ENCODE measurements at places on chromosomes 4 and X. TPM values are rescaled to one million over a fixed set of nuclear protein-coding genes. Genes with fewer than 3 reads are reported as not detected.

- no peaks in the 10 kb centered on the region for H3K36me3 ChIP-seq
- H3K4me3 ChIP-seq: no peak overlapping the region
- DNase-seq: no peak
- H3K27ac ChIP-seq: no peak overlapping the region
- H3K4me1 ChIP-seq: no peaks in the 10 kb centered on the region
These were observed 202.2 kb downstream of the RAPGEF2 start for GRCh38 chr4:159305129-159305528.

GRCh38 chr4:87037671-87038334 is 103.0 kb downstream of the AFF1 start:
- DNase-seq: no peak
- H3K27me3 ChIP-seq: no peaks in the 10 kb centered on the region
- H3K4me1 ChIP-seq: peaks cover 51% of the 10 kb centered on the region
- no peak overlapping the region for H3K27ac ChIP-seq
- H3K36me3 ChIP-seq: no peaks in the 10 kb centered on the region

GRCh38 chr4:30718021-30718542 is 2.1 kb upstream of the PCDH7 start:
- H3K4me3 ChIP-seq: no peak overlapping the region
- peaks cover 59% of the 10 kb centered on the region for H3K27me3 ChIP-seq
- H3K4me1 ChIP-seq: peaks cover 13% of the 10 kb centered on the region
- no peak overlapping the region for H3K27ac ChIP-seq
- DNase-seq: no peak

GRCh38 chrX:127873637-127874036 is 178.6 kb downstream of the ACTRT1 start:
- H3K4me1 ChIP-seq: no peaks in the 10 kb centered on the region
- DNase-seq: no peak
- H3K4me3 ChIP-seq: no peak overlapping the region
- H3K27me3 ChIP-seq: no peaks in the 10 kb centered on the region
- H3K36me3 ChIP-seq: no peaks in the 10 kb centered on the region

DNA sequence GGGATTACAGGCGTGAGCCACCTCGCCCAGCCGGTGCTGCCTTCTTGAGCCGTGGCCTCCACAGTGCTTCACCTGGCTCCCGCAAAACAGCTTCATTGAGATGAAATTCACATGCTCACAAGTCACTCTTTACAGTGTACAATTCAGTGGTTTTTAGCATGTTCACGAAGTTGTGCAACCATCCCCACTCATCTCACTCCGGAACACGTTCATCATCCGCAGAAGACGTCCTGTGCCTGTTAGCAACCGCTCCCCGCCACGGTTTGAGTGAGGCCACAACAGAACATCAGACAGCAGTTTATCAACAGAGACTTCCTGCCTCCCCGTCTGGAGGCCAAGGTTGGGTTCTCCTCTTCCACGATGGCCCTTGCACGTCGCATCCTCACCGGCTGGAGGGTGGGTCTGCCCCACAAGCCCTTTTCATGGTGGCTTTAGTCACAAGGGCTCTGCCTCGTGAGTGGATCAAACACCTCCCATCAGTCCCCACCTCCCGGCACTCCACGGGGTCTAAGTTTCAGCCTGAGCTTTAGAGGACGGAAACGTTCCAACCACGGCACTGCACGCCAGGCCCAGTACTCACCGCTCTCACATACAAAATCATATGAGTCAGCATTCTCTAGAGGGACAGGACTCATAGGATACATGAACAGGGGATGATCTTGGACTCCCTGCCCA is 29.6 kb upstream of the SPON2 start:
- H3K4me3 ChIP-seq: no peak overlapping the region
- peaks cover 54% of the 10 kb centered on the region for H3K4me1 ChIP-seq
- DNase-seq: peak; percentile 63
- no peaks in the 10 kb centered on the region for H3K36me3 ChIP-seq
- no peaks in the 10 kb centered on the region for H3K27me3 ChIP-seq

- no peak for DNase-seq
- no peaks in the 10 kb centered on the region for H3K36me3 ChIP-seq
These were observed 8.7 kb upstream of the FAM47A start for GRCh38 chrX:34140816-34141215.

- H3K4me3 ChIP-seq: no peak overlapping the region
- no peak for DNase-seq
- H3K36me3 ChIP-seq: no peaks in the 10 kb centered on the region
- no peak overlapping the region for H3K27ac ChIP-seq
These were observed 239.9 kb downstream of the NKX6-1 start for GRCh38 chr4:84258905-84259830.

- H3K27ac ChIP-seq: peak overlapping the region; percentile 65
- H3K36me3 ChIP-seq: no peaks in the 10 kb centered on the region
- peaks cover 14% of the 10 kb centered on the region for H3K4me1 ChIP-seq
- peak; percentile 11 for DNase-seq
These were observed 179.7 kb upstream of the TET2 start for GRCh38 chr4:104967034-104967401.

DNA sequence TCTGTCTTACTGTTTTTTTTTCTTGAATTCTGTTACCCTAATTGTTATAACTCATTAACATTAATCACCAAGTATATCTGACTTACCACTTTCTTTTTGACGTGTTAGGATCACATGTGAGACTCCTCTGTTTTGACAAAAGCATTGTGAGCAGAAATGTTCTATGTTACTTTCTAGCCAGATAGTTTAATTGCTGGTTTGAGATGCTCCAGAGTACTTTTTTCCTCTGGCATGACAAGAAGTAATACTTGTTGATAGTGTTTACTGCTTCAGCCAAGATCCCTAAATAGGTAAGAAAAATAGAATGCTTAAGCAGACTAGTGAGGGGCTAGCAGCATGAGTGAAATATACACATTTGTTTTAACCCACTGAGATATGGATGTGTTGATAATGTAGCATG is 303.9 kb upstream of the PABPC4L start:
- no peak overlapping the region for H3K27ac ChIP-seq
- no peaks in the 10 kb centered on the region for H3K4me1 ChIP-seq
- H3K36me3 ChIP-seq: no peaks in the 10 kb centered on the region
- H3K4me3 ChIP-seq: no peak overlapping the region

DNA sequence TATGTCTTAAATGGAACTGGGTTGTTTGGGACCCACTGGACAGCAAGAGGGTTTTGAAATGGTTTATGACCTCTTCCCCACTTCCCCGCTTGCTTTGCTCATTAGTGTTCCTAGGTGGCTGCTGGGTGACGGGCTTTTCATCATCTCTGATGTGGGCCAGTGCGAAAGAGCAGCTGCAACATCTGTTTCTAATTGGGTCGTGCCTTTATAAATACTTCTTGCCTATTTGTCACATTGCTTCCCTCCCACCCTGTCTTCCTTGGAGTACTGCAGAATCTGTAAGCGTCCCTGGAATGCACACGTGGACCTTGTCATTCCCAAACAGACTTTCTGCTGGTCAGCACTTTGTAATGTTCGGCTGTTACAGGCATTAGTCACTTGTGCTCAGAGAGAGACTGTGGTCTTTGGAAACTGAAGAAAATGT is 35.2 kb downstream of the SEPTIN11 start:
- H3K4me1 ChIP-seq: no peaks in the 10 kb centered on the region
- H3K27me3 ChIP-seq: no peaks in the 10 kb centered on the region
- no peak overlapping the region for H3K4me3 ChIP-seq

- H3K4me3 ChIP-seq: no peak overlapping the region
- H3K4me1 ChIP-seq: peaks cover 9% of the 10 kb centered on the region
- H3K36me3 ChIP-seq: no peaks in the 10 kb centered on the region
- DNase-seq: no peak
- no peak overlapping the region for H3K27ac ChIP-seq
These were observed 14.3 kb upstream of the TSPAN5 start for GRCh38 chr4:98672583-98673287.

DNA sequence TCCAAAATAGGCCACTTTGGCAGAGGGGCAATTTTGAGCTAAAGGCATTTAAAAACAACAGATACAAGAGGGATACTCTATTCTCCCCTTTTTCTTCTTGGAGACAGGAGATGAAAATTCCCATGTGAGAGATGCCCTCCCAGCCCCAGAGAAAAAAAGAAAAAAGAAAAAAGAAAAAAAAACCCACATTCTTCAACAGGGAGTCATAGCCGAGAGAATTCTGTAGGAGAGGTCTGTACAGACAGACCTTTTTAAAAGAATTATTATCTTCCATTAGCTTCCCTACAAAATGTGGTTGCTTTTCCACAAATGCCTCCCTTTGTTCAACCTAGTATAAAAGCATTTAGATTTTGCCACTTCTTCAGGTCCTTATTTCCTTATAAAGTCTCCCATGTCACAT is 89.9 kb downstream of the SPCS3 start:
- no peak overlapping the region for H3K27ac ChIP-seq
- no peak for DNase-seq
- H3K4me3 ChIP-seq: no peak overlapping the region
- no peaks in the 10 kb centered on the region for H3K4me1 ChIP-seq
- H3K36me3 ChIP-seq: no peaks in the 10 kb centered on the region

GRCh38 chrX:80578517-80579105 is 158.4 kb downstream of the TENT5D start:
- DNase-seq: peak; percentile 2
- H3K27ac ChIP-seq: no peak overlapping the region
- H3K27me3 ChIP-seq: no peaks in the 10 kb centered on the region

The VSIG4 gene
- total RNA-seq: not detected

- no peak overlapping the region for H3K27ac ChIP-seq
- no peak overlapping the region for H3K4me3 ChIP-seq
- no peaks in the 10 kb centered on the region for H3K27me3 ChIP-seq
- no peaks in the 10 kb centered on the region for H3K36me3 ChIP-seq
These were observed 18.3 kb upstream of the ADAMTS3 start for GRCh38 chr4:72587334-72587733.

DNA sequence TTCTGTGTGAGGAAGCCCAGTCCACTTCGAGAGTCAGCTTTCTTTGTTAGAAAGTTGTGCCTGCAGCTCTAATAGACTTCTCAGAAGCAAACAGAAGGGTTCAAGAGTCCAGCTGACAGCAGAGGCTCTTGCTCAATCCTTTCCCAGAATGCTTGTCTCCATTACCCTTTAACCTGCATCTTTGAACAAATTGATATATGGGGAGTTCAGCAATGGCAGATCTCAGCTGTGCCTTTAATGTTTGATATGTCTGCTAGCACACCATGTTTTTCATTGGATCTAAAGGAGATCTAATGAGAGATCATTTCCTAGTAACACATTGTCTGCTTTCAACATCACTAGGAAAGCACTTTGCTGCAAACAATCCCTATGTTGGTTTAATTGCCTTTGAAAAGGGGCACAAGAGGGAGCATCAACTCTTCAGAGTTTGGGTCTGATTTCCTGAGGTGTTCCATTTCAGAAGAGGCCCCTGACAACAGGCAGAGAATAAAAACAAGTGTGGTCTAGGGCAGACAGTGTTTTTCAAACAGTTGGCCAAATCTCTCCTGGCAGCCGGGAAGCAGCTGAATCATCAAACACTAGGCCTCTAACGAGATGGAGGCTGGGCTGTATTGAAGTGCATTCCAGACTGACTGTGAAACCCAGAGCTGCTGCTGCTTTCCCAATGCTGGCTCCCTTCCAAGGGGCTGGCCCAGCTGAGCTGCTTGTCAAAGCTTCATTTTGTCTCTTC is 55.5 kb downstream of the LUZP4 start:
- H3K4me3 ChIP-seq: no peak overlapping the region
- no peaks in the 10 kb centered on the region for H3K4me1 ChIP-seq
- no peak for DNase-seq
- no peaks in the 10 kb centered on the region for H3K27me3 ChIP-seq
- H3K36me3 ChIP-seq: no peaks in the 10 kb centered on the region
- H3K27ac ChIP-seq: no peak overlapping the region

DNA sequence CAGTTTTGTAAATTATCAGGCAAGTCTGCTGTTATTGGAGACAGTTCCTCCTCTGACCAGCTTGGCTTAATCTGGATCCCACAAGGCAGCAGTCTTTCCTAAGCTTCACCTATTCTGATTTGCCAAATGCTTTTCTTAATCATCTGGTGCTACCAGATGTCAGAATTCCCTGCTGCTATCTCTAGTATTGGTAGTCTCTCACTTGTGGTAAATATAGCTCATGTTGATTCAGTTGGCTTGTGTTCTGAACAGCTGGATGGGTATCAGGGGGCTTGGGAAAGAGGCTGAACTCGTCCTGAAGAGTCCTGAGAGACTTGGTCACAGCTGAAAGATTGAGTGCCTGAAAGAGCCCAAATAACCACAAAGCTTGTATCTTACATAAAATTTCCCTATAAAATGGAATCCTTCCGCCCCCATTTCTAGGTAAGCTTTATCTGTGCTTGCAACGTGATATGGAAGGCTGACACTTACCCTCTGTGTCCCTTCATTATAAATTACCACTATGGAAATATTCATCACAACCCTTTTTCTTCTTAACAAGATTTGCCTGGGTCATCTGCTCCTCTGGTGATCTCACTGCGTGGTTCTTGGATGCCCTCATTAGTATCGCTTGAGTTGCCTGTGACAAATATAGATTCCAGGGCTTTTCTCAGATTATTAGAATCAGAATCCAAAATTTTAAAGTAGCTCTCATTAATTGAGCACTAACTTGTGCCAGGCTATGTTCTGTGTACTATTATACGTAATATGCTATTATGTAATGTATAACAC is 104.1 kb upstream of the GPRIN3 start:
- H3K4me1 ChIP-seq: no peaks in the 10 kb centered on the region
- no peak overlapping the region for H3K4me3 ChIP-seq
- H3K27me3 ChIP-seq: no peaks in the 10 kb centered on the region
- no peak overlapping the region for H3K27ac ChIP-seq
- H3K36me3 ChIP-seq: no peaks in the 10 kb centered on the region
- no peak for DNase-seq

- H3K27ac ChIP-seq: no peak overlapping the region
- H3K4me1 ChIP-seq: no peaks in the 10 kb centered on the region
- peaks cover 6% of the 10 kb centered on the region for H3K36me3 ChIP-seq
These were observed 34.8 kb downstream of the UBE2K start for GRCh38 chr4:39732728-39733127.

The TLR1 gene
- 50.8 TPM for total RNA-seq

- H3K36me3 ChIP-seq: no peaks in the 10 kb centered on the region
- DNase-seq: no peak
- H3K4me3 ChIP-seq: no peak overlapping the region
- no peak overlapping the region for H3K27ac ChIP-seq
- no peaks in the 10 kb centered on the region for H3K27me3 ChIP-seq
These were observed 67.0 kb upstream of the CXCL13 start for GRCh38 chr4:77538574-77539157.

DNA sequence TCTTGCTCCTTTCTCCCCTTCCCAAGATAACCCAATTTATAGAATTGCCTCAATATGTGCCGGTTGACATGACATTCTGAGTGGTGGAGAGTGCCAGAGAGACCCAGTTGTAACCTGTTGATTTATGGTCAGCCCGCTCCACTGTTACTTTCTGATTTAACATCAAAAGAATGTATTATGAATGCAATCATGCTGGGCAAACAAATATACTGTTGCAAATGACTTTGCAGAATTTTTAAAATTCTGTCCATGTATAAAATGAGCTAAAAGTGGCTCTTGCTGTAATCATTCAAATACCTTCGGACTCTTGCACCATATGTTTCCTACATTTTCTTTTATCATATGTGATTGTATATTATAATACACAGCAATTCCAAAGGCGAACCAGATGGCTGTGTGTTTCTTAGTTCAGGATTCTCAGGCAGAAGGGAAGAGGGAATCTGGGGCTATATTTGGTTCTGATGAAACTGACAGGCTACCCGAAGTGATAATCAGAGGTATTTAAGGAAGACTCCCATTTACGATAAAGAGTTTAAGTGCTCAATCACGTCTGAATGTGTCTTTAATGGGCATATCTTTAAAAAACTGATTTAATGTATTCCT is 131.7 kb downstream of the CLCN4 start:
- H3K36me3 ChIP-seq: no peaks in the 10 kb centered on the region
- H3K27ac ChIP-seq: no peak overlapping the region
- H3K27me3 ChIP-seq: no peaks in the 10 kb centered on the region

Measured in B cell (primary cell).